ENCODE measurements at places on chromosomes 16 and 17. TPM values are rescaled to one million over a fixed set of nuclear protein-coding genes. Genes with fewer than 3 reads are reported as not detected.

The TOB1 gene
- total RNA-seq = 39.9 TPM

- no peak for DNase-seq
These were observed 172.4 kb upstream of the TNRC6C start for GRCh38 chr17:77786090-77786489.

DNA sequence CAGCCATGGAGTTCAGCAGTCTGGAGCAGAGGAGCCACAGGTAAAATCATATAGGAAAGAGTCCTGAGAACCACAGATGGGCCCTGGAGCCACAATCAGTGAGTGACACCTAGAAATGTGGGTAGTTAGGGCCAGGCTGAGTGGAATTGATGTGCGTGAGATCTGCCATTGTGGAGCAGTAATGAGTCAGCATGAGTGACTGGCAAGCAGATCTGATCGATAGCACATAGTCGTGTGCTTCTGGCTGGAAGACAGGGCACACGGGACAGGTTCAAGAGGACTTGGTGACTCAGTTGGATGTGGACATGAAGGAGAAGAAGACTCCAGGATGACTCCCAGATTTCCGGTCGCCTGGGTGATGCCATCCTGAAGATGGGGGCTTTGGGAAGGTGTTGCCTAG lies 12.3 kb downstream of the ADORA2B start:
- no peak for DNase-seq

DNA sequence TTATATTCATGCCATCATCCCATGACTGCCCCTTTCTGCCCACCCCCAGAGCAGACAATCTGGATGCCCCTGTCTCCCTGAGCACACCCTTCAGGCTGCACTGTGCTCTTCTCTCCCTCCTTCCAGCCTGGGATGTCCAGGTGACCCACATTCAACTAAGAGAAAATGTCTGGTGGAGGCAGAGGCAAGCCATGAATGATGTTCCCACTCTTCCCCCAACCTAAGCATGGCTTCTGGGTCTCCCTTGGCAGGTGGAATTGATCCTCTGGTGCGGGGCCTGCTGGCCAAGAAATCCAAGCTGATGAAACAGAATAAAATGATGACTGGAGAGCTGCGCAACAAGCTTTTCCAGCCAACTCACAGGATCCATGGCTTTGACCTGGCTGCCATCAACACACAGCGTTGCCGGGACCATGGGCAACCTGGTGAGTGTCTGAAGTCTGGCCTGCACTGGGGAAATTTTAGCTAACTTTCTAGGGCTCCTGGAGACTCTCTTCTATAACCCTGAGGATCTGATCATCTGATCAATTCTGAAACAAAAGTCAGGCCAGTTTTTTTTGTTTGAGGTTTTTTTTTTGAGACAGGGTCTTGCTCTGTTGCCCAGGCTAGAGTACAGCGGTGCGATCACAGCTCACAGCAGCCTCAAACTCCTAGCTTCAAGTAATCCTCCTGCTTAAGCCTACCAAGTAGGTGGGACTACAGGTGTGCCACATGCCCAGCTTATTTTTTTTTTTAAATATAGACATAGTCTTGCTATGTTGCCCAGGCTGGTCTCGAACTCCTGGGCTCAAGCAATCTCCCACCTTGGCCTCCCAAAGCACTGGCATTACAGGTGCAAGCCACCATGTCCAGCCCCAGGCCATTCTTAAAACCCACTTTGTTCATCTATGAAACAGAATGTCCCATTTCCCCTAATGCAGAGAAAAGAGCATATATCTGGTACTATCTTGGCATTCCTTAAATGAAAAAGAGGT lies 14.5 kb downstream of the MPO start:
- no peak for DNase-seq

The ST6GALNAC2 gene
- 27.5 TPM for total RNA-seq

GRCh38 chr17:19372866-19373504 lies 5.3 kb upstream of the MAPK7 start:
- DNase-seq = no peak
